ENCODE measurements at places on chromosomes 1 and 21.

DNA sequence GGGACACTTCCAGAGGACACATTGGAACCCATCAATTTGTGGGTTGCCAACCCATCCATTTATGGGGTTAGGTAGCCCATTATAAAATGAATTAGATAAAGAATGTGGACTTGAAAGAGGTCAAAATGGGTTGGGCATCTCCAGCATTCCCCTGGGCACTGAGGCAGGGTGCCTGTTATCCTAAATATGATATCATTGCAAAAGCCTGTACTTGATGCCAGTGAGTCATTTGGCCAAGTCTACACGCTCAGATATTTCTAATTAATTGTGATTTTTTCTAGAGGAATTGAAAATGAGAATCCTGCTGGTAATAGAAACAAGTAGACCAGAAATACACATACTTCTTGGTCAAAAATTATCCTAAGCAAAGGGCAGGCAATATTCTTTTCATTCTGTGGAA, 21.9 kb upstream of the NBL1 start:
- DNase-seq, result no peak

GRCh38 chr1:119840745-119841144, 29.5 kb upstream of the REG4 start:
- DNase-seq, result no peak

- DNase-seq, result no peak
Observed at GRCh38 chr1:55064071-55064581, 24.8 kb downstream of the PCSK9 start.

- no peak for DNase-seq
Observed at GRCh38 chr1:201838381-201838780, 9.4 kb downstream of the IPO9 start.

DNA sequence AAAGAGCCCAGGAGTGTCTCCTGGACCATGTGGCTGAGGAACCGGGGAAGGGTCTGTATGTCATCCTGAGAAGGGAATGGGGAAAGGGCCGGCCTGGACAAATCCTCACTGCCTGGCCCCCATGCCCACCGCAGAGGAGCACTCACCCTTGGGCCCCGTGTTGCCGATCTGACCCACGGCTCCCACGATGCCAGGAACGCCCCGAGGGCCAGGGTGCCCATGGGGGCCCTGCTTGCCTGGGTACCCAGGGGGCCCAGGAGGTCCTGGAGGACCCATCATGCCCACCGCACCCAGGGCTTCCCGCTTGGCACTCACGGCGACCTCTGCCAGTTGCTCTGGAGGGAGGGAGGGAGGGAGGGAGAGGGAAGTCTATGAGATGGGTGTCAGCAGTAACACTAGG, 14.6 kb downstream of the COL9A2 start:
- DNase-seq, result no peak

GRCh38 chr21:33698087-33698860, 56.0 kb downstream of the ITSN1 start:
- no peak for DNase-seq

- no peak for DNase-seq
Observed at GRCh38 chr1:114428083-114428754, 82.8 kb downstream of the TRIM33 start.

- DNase-seq, result no peak
Observed at GRCh38 chr1:109627692-109628399, 8.2 kb downstream of the AMPD2 start.

DNA sequence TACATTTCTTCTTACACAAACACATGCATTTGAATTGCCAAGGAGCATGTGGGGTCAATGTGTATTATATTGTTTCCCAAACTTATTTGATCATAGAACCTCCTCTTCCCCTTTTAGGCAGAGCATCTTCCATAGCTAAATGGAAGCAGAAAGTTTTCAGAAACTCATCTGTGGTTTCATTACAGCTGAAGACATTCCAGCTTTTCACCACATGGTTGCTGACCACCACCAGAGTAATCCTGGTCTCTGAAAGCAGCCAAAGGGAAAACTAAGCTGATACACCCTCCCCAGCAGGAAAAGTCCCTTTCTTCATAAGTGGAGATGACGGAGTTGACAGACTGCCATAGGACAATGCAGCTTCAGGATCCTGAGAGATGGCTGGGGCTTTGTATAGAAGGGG, 30.2 kb upstream of the OTUD3 start:
- DNase-seq, result no peak

DNA sequence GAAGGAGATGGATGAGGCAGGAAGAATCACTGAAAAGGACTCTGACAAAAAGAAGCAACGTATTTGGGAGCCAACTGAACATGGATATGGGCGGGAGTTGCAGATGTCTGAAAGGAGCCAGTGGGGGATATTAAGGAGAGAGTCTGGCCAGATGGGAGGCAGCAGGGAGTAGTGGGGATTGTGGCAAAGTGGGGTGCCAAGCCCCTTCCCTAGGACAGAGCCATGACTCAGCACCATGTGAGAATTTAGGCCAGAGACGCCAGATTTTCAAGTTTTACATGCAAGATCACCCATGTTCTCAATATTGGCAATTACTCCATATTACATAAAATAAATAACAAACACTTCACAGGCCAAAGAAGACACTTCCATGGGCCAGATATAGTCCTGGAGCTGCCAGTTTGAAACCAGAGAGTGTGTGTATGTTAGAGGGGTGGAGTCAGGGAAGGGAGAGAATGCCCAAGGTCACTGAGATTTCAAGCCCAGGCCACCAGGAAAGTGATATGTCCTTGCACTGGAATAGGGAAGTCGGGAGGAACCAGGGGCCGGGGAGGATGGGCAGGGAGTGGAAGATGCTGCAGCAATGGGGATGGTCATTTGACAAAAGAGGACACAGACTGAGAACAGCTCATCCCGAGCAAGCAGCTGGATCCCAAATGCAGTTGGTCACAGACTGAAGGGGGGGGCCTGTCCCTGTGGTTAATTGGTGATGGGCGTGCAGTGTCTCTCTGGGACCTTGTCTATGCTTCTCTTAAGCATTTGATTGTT, 23.5 kb downstream of the TMEM51 start:
- no peak for DNase-seq

DNA sequence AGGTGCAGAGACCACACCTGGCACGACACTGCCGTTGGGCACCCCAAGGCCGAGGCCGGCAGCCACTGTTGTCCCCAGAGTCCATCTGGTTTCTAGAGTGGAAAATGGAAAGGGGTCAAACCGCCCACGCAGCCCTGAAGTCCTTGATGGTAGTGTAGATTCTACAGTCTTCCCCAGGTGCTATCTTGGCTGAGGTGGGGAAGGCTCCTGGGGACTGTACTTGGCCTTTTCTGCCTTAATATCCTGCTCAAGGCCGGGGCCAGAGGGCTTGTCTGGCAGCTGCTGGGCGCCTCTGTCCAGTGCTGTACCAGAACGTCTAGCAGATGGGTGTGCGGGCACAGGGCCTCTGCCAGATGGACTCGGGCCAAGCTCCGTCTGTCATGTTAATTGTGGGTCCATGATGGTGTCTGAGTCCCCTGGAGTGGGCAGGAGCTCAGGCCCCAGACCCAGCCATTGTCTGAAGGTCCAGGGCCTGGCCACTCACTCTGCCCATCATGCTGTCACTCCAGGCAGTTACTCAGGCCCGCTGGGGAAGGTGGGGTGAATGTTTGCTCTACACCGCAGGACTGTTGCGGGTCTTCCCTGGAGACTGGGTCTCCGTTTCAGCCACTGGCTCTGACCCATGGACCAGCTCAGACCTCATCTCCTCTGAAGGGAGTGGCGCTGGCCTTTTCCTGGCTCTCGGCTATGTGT, 161.9 kb upstream of the COL6A1 start:
- DNase-seq, result no peak

DNA sequence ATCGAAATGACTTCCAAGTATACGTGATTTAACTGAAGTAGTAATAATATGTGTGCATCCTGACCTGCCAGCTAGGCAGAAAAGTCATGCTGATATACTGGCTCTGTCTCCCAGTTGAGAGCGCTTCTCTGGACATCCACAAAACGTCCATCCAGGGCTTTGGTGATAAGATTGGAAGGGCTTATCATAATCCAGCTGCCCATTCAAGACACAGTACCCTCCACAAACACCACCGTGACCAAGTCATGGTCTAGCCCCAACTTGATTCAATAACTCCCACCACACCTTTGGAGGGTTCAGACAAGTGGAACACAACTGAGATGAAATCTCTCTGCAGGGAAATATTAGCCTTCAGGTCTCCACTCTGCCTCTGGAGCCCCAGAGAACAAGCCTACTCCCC, 76.2 kb downstream of the CD46 start:
- DNase-seq, result no peak

DNA sequence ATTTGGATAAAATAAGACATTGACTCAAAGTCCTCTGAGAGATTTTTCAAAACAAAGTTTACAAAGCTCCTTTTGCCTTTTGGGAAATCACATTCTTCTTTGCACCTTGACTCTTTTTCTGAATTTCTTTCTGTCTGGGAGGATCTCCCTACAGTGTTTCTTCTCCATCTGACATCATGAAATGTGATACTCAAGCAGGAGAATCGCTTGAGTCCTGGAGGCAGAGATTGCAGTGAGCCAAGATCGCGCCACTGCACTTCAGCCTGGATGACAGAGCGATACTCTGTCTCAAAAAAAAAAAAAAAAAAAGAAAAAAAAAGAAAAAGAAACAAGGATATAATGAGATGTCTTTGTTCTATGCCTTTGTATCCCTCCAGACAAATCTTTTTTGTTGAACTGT, 13.3 kb upstream of the GRIK1 start:
- DNase-seq, result no peak

- DNase-seq, result no peak
Observed at GRCh38 chr1:175968486-175969172, 225.2 kb upstream of the TNR start.

DNA sequence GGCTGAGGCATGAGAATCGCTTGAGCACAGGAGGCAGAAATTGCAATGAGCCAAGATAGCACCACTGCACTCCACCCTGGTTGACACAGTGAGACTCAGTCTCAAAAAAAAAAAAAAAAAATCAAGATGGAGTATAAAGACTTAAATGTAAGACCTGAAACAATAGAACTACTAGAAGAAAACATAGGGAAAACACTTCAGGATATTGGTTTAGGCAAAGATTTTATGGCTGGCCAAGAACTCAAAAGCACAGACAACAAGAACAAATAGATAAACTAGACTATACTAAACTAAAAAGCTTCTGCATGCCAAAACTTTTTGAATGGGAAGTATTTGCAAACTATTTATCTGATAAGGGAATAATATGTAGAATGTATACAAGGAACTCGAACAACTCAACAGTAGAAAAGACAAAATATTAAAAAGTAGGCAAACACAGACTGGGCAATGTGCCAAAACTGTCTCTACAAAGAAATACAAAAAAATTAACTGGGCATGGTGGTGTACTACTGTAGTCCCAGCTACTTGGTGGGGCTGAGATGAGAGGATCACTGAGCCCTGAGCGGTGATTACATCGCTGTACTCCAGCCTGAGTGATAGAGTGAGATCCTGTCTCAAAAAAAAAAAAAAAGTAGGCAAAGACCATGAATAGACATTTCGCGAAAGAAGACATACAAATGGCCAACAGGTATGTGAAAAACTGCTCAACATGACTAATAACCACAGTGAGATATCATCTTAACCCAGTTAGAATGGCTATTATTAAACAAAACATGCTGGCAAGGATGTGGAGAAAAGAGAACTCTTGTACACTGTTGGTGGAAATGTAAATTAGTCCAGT, 25.3 kb downstream of the DTL start:
- no peak for DNase-seq

DNA sequence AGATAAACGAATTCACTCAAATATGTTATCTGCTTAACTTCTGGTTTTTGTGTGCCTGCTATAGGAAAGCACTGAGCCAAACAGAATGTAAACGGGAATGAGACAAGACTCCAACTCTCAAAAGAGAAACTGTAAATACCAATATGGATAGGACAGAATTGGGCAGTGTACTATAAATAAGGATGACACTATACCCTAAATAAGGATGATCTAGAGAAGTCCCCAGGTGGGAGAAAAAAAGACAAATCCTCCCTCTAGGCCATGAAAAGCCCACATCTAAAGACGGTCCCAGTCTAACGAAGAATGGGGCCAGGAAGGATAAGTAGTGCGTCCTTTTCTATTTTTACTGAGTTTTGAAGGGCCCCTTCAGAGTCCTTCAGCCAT, 1.5 kb upstream of the GABPB2 start:
- no peak for DNase-seq

DNA sequence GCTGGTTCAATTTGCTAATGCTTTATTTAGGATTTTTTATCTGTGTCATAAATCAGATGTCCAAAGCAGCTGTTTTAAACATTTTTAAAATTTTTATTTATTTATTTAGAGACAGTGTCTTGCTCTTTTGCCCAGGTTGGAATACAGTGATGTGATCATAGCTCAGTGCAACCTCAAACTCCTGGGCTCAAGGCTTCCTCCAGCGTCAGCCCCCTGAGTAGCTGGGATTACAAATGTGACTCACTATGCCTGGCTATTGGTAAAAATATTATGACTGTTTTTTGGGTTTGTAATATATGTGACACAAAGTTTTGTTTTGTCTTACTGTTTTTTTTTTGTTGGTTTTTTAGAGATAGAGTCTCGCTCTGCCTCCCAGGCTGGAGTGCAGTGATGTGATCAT, 11.8 kb downstream of the ZBED6 start:
- no peak for DNase-seq

- no peak for DNase-seq
Observed at GRCh38 chr1:243414152-243414494, 158.3 kb downstream of the SDCCAG8 start.

DNA sequence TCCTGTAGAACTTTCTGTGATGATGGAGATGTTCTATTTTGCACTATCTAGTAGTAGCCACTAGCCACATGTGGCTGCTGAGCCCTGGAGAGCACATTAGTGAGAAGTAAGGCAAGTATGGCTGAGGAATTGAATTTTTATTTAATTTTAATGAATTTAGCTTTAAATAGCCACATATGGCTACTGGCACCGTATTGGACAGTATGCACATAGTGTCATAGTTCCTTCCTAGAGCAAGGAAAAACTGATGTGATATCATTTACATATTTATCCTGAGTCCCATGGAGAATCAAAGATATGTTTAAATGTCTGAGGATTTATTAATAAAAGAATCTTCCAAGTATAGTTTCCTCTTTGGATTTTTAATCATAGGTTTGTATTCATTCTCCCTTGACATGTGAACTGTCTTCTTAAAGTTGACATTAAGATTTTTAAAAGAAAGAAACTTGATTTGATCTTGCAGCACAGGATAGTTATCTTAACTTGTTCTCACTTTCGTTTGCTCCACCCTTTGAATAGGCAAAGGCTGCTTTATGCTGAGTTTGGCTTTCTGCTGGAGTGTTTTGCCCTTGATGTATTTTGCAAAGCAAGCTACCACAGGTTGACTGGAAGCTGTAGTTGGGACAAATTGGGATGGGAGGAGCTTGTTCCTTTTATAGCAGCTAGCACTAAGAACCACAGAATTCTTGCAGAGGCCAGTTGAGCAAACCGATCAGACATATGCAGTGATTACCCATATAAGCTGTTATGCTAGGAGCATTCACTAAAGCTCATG, 129.7 kb downstream of the VPS13D start:
- DNase-seq, result no peak

DNA sequence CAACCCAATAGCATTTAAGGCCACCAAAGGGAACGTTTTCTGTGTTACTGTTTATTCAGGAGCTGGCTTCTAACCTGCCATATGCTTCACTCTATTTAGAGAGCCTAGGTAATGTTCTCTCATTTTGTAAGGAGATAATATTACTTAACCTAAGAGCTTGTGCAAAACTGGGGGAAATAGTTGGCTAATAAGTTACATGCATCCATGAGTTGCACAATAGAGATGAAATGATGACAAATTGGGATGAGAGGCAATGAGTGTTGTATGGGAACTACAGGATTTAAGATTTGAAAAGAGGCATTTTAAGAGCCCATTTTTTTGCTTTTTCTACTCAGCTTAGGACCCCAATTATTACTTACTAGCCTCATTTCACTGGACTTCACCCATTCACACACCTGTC, 151.0 kb downstream of the ST6GALNAC3 start:
- DNase-seq, result no peak

All from activated naive CD8-positive, alpha-beta T cell treated with anti-CD3 and anti-CD28 coated beads for 36 hours (primary cell).